A549 (cell line): ENCODE measurements at places on chromosomes 3 and 15.
A peak's percentile ranks its signal among the peaks of the same experiment; 100 is the strongest.

DNA sequence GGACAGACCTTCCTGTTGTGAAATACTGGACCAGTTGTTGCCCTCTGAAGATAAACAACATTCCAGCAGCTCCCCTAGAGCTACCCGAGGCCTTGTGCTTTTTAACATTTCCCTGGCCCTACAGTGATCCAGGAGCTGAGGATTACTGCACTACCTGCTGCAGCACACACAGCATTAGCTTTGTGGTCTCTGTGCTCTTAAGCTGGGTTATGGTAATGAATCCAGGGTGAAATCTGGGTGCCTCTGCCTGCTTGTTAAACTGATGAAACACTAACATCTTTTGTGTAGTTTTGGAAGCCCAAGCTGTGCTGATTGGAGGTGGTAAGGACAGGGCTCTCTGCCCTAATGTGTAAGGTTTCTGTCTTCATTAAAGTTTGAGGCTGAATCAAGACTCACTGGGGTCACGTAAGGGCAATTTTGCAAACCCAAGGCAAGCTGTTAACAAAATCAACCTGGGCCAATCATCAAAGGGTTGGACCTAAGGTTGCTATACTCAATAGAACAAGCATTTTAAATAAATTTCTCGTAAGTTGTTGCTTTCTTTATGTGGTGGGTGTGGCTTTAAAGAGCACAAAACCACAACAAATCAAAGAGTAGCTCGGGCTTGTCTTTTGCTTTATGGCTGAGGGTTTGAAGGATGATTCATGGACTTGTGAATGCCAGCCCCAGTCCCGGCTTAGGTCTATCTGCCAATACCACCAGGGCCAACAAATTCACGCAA, 183.9 kb downstream of the TPRG1 start:
- DNase-seq, result peak; percentile 89

DNA sequence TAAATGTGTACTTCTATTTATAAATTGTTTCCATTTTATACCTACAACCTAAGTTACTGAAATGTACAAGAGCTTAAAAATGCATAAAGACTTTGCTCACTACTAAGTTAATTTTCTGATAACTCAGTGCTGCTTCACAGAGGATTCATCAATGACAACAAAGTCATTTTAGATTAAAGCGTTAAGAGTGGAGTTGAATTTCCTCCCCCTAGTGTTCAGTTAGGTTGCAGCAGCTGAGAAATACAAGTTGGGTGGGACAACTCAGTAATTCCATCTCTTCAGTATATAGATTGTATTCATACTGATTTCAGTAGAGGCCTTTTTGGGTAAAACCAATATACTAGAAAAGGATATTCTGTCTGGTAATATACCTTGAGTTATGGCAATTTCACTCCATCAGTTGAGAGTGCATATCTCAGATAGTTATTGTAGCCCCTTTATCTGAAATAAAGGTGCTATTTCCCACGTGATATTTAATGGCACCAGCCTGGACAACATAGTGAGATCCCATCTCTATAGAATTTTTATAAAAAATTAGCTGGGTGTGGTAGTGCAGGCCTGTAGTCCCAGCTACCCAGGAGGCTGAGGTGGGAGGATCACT, 6.9 kb upstream of the RPL35A start:
- DNase-seq, result no peak

- no peak for DNase-seq
Measured at GRCh38 chr3:4440951-4441350, 26.1 kb downstream of the SUMF1 start.

- DNase-seq, result no peak
Measured at GRCh38 chr3:127801731-127802313, 20.5 kb downstream of the MGLL start.

DNA sequence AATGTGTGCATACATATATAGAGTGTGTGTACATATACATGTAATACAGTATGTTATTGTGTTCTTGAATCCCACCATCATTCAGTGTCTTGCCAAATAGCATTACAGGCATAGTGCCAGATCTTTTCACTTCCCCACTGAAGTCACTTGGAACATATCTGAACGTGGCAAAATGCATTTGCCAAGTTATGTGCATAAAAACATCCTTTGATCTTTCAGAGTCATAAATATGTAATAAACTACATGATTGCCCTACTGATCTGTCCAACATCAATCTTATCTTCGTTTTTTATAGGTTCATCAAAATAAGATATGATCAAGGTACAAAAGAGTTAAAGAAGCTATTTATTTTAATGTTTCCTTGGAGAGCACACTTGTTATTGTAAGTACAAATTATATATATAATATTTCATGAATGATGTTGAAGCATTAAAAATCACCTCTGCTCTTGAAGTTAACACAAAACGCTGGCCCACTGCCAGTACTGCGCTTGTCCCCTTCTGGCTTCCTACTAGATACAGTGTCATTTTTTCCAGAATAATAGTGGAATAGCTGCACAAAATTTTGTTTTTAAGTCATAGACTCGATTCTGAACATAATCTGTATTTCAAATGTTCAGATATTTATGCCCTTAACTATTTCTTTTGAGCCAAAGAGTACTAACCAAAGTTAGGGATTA, 549.5 kb upstream of the ARRDC4 start:
- no peak for DNase-seq

GRCh38 chr3:127477396-127477795, 113.1 kb downstream of the TPRA1 start:
- no peak for DNase-seq

GRCh38 chr3:65914740-65915367, 123.9 kb downstream of the MAGI1 start:
- no peak for DNase-seq

GRCh38 chr15:63080634-63081250, 38.2 kb downstream of the TPM1 start:
- no peak for DNase-seq

- no peak for DNase-seq
Measured at GRCh38 chr3:12773030-12773709, 14.1 kb upstream of the TMEM40 start.

DNA sequence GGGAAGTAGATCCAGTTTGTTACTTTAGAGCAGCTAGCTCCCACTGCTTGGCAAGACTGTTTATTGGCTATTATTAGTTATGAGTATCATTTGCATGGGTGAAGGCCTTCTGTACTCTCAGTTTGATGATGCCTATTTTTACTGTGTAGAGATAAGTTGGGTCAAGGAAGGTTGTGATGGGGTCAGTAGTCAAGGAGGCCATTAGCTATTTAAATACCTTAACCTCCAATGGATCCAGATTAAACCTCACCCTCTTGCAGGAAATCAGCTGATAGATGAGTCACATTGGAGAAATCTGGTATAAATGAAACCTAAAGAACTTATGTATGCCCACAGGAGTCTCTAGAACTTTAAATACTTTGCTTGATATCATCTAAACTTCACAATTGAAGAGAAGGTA, 45.0 kb downstream of the THBS1 start:
- DNase-seq, result no peak

- no peak for DNase-seq
Measured at GRCh38 chr15:25208735-25209134, 230.1 kb downstream of the UBE3A start.

DNA sequence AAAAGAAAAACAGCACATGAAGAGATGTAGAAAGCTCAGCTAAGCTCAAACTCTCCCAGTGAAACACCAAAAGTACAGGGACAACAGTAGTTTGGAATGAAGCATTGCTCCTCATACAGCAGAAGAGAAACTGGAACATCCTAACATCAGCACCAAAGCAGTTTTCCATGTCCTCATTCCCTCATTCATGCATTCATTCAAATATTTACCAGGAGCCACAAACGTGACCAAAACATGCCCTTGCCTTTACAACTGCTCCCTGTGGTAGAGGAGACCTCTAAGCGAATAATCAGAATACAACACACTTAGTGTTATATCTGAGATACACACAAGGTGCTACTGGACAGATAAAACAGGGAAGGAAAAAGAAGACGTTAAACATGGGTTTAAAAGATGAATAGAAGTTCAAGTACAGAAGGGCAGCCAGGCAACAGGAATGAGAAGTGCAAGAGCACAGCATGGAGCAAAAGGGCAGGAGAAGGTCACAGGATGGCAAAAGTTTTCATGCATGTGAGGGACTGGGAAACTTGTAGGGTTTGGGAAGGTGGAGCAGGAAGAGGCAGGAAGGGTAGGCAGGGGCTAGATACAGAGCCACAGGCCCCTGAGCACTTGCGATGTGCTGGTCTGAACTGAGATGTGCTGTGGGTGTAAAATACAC, 58.5 kb upstream of the LMCD1 start:
- peak; percentile 60 for DNase-seq

GRCh38 chr15:19987389-19988048, 554.1 kb downstream of the GOLGA6L6 start:
- DNase-seq, result no peak

DNA sequence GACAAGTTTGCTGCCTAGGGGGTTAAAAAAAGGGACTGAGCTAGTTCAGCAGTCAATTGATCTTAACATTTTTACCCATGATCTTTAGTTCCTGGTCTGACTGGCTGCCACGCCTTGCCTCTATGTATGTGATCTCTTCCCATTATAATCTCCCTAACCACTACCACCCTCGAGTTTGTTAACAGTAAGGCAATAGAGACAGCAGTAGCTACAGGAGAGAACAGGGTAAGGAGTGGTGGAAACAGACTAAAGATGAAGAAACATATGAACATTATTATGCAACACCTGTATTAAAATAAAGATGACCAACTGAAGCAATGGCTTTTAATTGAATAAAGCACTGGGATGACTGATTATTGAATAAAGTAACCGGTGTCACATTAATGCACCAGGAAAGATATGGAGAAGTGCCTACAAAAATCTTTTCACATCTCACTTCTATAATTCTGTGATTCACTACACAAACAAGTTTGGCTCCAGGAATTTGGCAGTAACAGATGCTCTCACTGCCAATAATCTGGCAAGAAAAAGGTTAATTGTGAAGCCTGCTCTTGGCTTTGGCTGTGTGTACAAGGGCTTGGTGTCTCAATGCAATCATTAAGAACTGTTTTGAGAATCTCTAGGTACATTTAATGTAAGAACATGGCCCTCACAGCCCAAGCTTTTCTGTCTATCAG, 95.7 kb downstream of the HHLA2 start:
- DNase-seq, result no peak

- no peak for DNase-seq
Measured at GRCh38 chr3:93981649-93982048, 1.7 kb downstream of the ARL13B start.

- DNase-seq, result peak; percentile 46
Measured at GRCh38 chr3:146161663-146162002, 649 bp upstream of the PLOD2 start.

DNA sequence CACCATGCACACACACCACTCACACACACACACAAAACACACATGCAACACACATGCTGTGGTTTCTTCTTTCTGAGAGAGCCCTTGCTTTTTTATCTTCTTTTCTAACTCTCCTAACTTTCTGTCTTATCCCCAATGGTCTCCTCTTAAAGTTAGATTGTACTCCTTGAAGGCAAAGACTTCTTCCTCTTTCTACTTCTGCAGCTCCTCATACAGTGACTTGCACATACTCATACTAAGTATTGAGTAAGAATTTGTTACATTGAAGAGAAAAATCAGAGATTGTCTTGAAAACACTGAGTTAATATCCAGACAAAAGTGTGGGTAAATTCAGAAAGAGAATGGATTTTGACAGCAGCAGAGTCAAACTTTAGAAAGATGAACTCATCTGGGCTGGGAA, 64.4 kb downstream of the GTPBP8 start:
- no peak for DNase-seq

DNA sequence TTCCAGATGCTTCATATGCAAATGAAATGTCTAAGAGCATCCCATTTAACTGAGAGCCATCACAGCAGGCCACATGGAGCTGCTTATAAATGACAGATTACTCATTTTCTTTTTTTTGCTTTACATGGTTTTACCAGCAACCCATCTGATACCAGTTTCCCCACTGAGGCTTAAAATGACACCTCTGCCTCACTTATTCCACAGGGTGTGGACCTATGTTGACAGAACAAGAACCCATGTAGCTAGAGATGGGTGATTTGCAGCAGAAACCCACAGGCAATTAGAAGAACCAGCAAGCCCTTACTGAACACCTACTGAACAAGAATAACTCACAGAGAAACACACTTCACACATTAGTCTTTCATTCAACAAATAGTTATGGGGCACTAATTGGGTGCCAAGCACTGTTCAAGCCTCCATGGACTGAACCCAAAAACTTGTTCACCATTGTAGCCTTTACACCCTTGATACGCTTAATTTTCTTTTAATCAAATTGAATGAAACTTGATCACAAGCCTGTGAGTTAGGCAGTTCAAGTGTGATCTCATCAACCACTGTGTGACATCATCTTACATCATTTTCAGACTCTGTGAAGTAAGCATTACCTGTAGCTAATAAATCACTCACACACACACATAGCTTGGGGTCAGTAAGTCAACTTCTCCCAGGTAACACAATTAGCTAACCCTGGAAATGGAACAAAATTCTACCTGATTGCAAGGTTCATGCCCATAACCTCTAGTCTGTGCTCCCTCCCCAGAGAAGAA, 45.4 kb downstream of the MAGI1 start:
- DNase-seq, result no peak

DNA sequence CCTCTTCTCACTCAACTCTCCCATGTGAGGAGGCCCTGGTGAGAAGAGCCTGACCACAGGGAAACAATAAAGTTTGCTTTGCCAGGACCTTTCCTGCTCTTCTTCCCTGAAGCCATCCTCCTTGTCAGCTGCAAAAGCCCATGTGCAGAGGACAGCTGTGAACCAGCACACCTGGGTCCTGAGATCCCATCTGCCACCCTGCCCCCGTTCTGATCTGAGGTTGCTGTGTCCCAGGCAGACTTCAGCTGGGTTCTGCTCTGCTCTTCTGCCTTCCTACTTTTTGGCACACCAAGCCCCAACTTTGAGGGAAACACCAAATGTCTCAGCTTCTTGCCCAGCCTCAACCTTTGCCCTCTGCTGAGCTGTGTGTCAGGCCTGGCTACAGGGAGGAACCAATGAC, 595.1 kb upstream of the ARPP21 start:
- DNase-seq, result no peak

DNA sequence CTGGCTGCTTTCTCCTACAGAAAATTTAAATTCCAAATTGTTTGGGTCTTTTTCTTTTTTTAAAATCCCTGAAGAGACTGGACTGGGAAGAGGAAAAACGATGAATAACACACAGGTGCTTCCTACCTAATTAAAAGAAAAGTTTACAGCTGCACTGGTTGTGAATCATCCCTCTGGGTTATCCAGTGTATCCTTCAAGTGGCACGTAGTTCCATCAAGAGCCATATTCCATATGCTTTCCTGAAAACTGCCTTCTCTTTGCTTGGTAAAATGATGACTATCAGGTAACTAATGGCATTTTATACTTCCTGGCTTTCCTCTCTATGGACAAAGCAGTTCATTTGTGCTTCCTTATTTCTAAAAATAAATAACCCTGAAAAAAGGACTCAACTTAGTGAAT, 123.2 kb downstream of the MAGI1 start:
- no peak for DNase-seq
